ENCODE measurements at places on chromosomes 13 and 19.

GRCh38 chr19:58570770-58571574 is 2.2 kb downstream of the MZF1 start:
- no peak for DNase-seq

DNA sequence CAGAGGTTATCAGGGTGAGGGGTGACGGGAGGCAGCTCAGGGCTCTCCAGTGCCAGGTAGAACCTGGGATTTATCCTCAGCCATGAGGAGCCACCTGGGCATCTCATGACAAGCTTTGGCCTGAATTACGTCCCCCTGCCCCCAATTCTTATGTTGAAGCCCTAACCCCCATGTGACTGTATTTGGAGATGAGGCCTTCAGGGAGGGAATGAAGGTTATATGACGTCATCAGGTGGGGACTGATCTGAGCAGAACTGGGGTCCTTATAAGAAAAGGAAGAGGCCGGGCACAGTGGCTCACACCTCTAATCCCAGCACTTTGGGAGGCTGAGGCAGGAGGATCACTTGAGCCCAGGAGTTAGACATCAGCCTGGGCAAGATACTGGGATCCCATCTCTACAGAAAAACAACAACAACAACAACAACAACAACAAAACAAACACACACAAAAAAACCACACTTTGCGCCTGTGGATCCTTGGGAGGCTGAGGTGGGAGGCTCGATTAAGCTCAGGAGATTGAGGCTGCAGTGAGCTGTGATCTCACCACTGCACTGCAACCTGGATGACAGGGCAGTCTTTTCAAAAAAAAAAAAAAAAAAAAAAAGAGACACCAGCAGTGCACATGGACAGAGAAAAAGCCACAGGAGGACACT is 18.4 kb downstream of the ZFR2 start:
- DNase-seq = no peak

DNA sequence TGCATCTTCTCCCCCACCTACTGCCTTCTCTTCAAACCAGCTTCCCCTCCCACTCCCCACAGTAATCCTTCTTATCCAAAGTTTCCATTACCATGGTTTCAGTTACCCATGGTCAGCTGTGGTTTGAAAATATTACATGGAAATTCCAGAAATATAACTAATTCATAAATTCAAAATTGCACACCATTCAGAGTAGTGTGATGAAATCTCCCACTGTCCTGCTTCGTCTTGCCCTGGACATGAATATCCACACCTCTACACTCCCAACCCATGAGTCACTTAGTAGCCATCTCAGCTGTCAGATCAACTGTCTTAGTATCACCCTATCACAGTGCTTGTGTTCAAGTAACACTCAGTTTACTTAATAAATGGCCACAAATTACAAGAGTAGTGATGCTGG is 3.8 kb upstream of the KCTD12 start:
- DNase-seq = no peak

GRCh38 chr13:75458696-75459422 is 23.1 kb downstream of the TBC1D4 start:
- DNase-seq = peak; percentile 31

GRCh38 chr19:32173836-32174235 is 171.6 kb upstream of the ZNF507 start:
- DNase-seq = no peak

GRCh38 chr13:48594096-48594815 is 59.5 kb upstream of the CYSLTR2 start:
- DNase-seq = no peak

- DNase-seq = no peak
These were observed 4.5 kb downstream of the FGF9 start for GRCh38 chr13:21675095-21675991.

- DNase-seq = no peak
These were observed 95.6 kb upstream of the STARD13 start for GRCh38 chr13:33381180-33381579.

DNA sequence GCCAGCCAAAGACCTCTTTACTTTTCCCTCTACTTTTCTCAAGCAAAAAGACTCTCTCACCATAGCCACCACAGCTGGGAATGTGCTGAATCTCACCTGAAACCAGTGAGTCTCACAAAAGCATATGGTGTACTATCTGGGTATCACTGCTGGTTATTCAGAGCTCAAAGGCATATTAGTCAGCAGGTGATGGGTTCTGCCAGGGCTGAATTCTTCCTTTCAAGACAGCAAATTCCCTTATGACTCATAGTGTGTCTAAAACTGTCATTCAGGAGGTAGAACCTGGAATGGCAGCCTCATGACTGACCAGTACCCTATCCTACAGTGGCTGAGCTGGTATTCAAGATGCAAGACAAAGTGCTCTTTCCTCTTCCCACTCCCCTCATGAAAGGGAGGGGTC is 2859.1 kb downstream of the PCDH9 start:
- no peak for DNase-seq

DNA sequence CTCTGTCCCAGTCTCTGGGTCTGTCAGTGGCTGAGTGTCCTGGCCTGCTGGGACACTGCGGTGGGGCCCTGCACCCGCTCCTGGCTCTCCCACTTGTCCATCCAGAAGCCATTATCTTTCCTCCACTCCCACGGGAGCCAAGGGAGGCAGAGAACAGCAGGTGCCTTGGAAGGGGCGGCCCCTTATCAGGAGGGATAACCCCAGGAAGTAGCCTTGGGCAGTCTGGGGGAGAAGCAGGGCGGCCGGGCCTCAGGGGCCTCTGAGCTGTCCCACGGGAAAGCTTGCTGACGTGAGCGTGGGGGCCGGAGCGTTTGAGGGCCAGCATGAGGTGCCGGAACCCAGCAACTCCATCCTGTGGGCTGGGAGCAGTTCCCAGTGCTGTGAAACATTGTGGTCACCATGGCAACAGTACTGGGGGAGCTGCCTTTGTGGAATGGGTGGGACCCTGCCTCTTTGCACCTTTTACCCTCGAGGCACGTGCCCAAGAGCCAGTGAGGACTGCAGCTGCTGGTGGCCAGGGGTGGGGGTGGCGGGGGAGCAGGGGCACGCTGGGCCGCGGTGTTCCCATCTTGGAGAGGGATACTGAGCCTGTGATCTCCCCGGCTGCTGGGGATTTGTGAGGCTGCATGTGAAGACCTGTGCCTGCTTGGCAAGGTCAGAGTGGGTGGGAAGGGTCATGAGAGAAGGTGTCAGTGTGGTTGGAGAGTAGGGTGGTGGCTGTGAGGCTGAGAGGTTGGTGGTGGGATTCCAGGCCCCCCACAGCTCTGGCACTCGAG is 20.9 kb downstream of the KLHL26 start:
- peak; percentile 65 for DNase-seq

DNA sequence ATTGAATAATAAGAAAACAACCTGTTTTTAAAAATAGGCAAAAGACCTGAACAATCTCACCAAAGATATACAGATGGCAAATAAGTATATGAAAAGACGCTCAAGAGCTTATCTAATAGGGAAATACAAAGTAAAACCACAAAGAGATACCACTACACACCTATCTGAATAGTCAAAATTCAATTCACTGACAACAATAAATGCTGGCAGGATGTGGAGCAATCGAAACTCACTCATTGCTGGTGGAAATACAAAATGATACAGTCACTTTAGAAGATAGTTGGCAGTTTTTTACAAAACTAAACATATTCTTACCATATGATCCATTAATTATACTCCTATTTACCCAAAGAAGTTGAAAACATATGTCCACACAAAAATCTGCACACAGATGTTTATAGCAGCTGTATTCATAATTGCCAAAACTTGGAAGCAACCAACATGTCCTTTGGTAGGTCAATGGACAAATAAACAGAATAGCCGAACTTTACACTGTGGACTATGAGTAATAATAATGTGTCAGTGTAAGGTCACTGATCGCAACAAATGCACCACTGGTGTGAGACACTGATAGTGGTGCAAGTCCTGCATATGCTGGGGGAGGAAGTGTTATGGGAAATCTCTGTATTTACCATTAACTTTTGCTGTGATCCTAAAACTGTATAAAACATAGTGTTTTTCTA is 20.8 kb downstream of the ZC3H13 start:
- no peak for DNase-seq

DNA sequence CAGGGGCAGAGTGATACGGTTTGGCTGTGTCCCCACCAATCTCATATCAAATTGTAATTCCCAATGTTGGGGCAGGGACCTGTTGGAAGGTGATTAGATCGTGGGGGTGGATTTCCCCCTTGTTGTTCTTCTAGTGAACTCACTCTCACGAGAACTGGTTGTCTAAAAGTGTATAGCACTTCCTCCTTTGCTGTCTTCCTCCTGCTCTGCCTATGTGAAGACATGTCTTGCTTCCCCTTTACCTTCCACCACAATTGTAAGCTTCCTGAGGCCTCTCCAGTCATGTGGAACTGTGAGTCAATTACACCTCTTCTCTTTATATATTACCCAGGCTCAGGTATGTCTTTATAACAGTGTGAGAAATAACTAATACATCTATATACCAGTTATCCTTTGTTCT is 706.4 kb upstream of the KLHL1 start:
- no peak for DNase-seq

DNA sequence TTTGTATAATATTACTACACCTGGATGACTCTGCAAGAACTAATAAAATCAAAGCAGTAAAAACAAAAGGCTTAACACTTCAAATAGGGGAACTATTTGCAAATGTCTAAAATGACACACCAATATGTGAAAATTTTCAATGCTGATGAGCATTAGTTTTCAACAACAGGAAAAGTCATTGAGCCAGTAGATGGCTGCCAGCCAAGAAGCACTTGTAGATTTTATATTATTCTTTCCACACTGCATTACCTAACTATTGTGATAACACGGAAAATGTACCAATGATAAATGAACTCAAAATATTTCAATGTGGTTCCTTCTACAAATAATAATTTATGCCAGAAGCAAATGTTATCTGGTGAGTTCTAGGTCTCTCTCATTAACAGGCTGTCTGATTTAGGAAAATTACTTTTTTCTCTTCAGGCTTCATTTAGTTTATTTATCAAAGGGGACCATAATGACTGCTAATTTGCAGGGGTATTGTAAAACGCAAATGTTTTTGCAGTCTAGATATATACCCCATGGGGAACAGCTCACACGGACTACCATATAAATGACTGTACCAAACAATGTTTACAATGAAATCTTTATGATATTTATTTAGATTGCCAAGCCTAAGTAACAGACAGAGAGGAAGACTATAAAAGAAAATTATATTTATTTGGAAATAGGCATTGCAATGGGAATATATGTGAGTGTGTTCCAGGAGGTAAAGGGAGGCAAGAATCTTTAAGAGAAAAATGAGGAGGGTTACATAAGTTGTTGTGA is 407.8 kb downstream of the LIG4 start:
- DNase-seq = peak; percentile 86

DNA sequence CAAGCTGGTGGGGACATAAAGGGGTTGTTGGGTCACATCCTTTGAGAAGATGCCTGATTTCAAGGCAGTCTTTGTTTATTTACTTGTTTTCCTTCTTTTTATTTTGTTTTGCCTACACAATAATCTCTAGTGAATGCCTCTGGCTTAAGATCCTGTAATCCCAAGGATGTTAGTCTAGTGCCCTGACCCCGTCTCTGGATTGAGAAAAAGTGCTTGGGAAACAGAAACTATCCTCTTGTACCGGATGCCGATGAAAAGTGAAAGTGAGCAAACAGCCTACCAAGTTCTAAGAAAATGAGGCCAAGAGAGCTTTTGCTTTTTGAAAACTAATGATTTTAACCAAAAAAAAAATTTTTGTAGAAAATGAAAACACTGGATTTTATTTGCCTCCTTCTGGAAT is 42.1 kb upstream of the C1QTNF9 start:
- DNase-seq = peak; percentile 73

- no peak for DNase-seq
These were observed 2.4 kb upstream of the APC2 start for GRCh38 chr19:1447504-1447903.

DNA sequence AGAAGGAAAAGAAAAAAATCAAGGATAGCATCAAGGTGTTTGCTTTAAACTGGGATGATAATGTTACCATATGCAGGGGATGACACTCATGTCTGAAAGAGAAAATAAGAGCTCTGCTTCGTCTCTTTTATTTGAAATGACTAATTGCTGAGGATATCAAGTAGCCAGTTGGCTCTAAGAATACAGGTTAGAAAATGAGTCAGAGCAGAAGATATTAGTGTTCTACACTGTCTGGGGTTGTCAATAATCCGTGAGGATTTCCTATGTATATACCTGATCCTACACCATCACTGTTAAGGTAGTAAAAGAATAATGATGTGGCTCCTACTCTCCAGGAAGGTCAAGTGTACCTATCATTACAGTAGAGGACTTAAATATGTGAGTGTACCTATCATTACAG is 562.5 kb downstream of the GPC6 start:
- no peak for DNase-seq

DNA sequence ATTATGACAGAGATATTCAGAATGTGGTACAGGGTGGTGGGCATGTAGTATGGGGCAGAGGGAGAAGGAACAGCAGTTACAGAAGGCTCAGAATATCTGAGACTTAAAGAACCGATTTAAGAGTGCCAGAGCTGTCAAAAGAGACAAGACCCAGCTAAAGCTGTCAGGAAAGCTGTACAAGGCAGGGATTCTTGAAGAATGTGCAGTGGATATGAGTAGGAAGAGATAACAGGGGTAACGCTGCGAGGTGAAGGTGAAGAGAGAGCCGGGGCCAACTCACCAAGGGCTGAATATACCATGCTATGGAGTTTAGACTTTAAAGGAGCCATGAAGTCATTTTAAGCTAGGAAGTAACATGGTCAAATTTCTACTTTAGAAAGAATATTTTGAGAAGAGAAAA is 381.0 kb downstream of the DIAPH3 start:
- DNase-seq = no peak

DNA sequence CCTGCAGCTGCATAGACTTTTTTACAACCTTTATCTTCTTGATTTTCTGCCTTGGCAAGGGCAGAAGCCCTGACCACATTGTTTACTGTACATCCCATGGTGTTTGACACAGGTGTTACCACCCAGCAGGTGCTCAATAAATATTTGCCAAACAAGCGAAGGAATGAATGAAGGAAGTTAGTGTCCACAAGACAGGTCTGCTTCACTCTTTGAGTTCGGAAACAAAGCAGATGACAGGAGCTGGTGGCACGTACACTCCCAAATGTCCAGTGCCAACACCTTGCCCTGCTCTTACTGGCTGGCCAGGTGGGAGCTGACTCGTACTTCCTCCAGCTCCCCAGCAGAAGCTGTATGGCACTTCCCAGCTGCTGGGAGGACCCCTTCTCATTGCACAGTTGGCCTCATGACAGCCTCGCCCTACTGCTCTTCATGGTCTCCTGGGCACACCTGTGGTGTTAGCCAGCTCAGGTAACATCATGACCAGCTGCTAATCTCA is 22.0 kb upstream of the MUC16 start:
- DNase-seq = no peak

GRCh38 chr13:44417876-44418275 is 44.3 kb downstream of the SERP2 start:
- DNase-seq = no peak

Measured in lung microvascular endothelial cell (primary cell).